Stimulated activated CD4-positive, alpha-beta T cell treated with anti-CD3 and anti-CD28 coated beads, TNF-alpha, amount 100 ng/mL, for 4 hours (primary cell): ENCODE measurements at places on chromosomes 3 and 15.

GRCh38 chr3:128084675-128085021 lies 32.4 kb downstream of the SEC61A1 start:
- DNase-seq, result no peak

- no peak for DNase-seq
These were observed 332.2 kb downstream of the LPP start for GRCh38 chr3:188486126-188486525.

DNA sequence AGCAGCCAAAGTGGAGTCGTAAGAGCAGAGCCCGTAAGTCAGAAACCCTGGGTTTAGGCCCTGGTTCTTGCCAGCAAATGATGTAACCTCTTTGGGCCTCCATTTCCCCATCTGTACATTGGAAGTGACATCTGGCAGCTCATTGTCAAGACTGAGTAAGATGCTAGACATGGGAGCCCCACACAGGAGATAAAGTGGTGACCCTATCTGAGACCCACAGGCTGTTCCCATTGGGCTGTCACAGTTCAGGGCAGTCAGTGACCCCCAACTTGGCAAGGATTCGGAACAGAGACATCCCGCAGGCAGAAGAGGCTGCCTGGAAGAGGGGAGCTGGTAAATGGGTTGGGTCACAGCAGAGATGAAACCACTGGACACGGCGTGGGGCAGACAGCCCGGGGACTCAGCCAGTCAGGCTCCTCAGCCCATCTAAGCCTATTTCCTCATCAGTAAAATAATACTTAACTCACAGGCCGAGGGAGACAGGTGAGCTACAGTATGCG lies 1.8 kb downstream of the CLN6 start:
- no peak for DNase-seq

- DNase-seq, result no peak
These were observed at the start of gene FSD2 for GRCh38 chr15:82805994-82806406. TSS of gene FSD2 (minus strand) at chr15:82806069. CDS start at chr15:82787390, 18,679 bp downstream.

- DNase-seq, result no peak
These were observed 819.7 kb downstream of the FHIT start for GRCh38 chr3:60431599-60431958.

- no peak for DNase-seq
These were observed 736.8 kb downstream of the MCTP2 start for GRCh38 chr15:94968133-94968532.

- DNase-seq, result no peak
These were observed 408.2 kb downstream of the IGSF11 start for GRCh38 chr3:118626453-118626852.

- no peak for DNase-seq
These were observed 62.5 kb upstream of the GBE1 start for GRCh38 chr3:81823882-81824395.

GRCh38 chr3:111351334-111351733 lies 190.7 kb upstream of the CD96 start:
- DNase-seq, result no peak

DNA sequence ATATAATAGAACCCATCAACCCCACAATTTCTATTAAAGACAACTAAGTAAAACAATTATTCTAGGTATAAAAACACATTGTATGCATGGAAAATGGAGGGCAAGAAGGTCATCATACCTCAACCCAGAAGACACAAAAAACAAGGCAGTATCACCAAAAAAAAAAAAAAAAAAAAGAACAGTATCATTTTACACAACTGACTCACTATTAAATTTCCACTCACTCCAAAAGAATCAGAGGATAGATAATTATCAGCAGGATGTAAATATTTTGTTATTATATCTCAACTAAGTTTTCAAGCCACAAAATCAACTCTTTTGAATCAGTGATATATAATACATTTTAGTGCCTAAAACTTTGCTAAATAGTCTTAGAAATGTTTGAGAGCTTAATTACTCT lies 55.0 kb downstream of the CLASP2 start:
- DNase-seq, result no peak
